Body of pancreas (tissue), 4 donors: ENCODE measurements at places on chromosomes 3 and 15. TPM values are rescaled to one million over a fixed set of nuclear protein-coding genes. Genes with fewer than 3 reads are reported as not detected.

Gene FMN1
- total RNA-seq = 17.1 TPM

Gene GOLGA6B
- not detected for total RNA-seq

Gene TGM4
- total RNA-seq = not detected

Gene IQCF5
- total RNA-seq = not detected

Gene AGBL1
- not detected for total RNA-seq

Gene MAPKAPK3
- total RNA-seq = 23.6 TPM

Gene ARPP19
- total RNA-seq = 37.2 TPM

Gene ESYT3
- 6.0 TPM for total RNA-seq

Gene PRTG
- total RNA-seq = 1.0 TPM

Gene CNTN4
- 13.0 TPM for total RNA-seq
